Stimulated activated CD4-positive, alpha-beta T cell treated with anti-CD3 and anti-CD28 coated beads, Interleukin-4, amount 100 ng/mL, for 4 hours (primary cell): ENCODE measurements at places on chromosomes 6 and 20.

DNA sequence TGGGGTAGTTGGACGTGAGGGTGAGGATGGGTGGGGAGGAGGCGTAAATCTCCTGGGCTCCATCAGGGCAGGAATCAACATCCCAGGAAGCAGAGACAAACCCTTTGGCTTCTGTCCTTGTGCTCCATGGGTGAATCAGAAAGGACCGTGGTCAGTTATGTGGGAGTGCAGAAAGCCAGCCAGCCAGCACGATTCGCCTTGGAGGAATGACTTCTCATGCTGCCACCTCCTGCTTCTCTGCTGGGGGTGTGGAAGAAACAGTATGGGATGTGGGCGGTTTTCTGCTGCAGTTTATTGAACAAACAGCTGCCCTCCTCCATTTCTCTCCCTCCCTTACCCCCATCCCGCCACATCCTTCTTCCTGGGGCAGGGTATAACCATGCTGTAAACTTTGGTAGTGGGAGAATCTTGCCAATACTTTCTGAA is 214.5 kb downstream of the SOX4 start:
- no peak for DNase-seq

DNA sequence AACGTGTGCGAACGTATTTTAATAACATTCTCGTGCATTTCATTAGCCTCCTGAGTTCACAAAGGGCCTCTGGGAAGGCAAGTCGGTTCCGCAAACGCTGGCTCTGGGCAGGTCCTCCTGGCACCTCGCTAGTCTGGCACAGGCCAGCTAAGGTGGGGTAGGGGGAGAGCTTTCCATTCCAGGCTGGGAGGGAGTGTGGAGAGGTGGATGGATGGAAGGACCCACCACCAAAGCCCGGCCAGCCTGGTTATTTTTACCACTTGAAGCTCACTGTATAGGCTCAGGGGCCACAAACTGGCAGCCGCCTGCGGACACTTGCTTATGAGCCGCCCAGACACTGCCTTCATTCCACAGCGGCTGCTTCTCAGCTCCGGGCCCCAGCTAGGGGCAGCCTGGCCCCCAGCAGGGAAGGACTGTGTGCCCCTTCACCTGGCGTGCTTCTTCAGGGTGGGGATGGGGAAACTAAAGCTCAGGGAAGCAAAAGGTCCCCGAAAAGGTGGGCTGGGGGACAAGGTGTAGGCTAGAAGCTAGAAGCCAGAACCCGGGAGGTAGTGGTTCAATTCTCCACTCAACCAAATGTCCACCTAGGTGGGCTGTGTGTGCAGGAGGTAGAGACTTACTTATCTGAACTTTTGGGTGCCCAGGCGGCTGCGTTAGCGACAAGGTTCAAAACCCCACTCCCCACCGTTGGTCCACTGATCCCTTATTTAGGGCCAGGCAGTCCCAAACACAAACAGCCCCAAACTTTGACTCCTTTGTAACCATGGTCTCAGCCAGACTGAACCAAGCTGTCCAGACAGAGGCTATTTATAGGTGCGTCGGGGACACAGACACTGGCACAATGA is 1.7 kb downstream of the PMEPA1 start:
- no peak for DNase-seq

DNA sequence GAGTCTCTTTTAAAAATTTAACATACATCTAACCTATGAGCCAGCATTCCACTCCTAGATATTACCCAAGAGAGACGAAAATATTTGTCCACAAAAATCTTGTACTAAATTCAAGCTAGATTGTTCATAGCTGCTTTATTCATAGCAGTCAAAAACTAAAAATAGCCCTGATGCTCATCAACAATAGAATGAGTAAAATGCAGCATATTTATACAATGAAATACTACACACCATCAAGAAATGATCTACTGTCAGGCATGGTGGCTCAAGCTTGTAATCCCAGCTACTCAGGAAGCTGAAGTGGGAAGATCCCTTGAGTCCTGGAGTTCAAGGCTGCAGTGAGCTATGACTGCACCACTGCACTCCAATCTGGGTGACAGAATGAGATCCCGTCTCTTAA is 22.0 kb upstream of the SRC start:
- no peak for DNase-seq

DNA sequence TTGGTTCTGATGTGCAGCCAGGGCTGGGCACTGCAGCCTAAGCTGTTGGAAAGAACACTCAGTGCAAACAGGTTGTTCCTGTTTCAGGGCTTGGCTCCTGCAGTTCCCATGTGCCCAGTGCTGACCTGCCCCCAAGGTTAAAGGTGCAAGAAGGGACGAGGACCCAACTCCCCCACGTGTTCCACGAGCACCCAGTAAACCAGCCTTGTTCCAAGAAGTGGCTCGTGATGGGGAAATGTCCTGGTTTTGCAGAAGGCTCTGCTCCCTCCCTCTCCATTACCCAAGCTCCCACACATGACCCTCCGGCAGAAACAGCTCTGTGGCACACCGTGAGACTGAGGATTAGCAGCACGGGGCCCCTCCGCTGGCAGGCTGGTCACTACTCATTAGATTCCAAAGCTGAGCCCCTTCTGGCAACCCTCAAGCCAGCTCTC is 9.4 kb downstream of the ACSS1 start:
- DNase-seq = no peak

- DNase-seq = no peak
Measured at GRCh38 chr6:138695193-138695592, 78.4 kb upstream of the CCDC28A start.

- DNase-seq = no peak
Measured at GRCh38 chr6:166112580-166112979, 55.1 kb downstream of the TBXT start.

GRCh38 chr6:162157167-162157870 is 570.2 kb downstream of the PRKN start:
- DNase-seq = no peak

DNA sequence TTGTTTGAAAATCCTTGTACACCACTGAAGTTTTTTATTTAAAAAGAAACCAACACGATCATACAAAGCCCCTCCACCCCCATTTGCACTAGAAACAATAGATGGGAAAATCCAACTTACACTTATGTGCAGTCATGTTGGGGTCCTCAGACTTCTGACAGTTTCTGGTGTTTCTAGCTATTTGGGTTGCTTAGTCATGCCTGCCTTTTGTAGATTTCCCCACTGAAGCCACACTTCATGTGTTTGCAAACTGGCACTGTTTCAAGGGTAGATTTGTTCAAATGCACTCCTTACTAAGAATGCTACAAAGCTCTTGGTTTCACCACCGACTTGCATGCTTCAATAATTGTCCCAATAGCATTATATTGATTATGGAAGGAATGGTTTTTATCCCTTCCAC is 1.5 kb downstream of the SH3BGRL2 start:
- no peak for DNase-seq

DNA sequence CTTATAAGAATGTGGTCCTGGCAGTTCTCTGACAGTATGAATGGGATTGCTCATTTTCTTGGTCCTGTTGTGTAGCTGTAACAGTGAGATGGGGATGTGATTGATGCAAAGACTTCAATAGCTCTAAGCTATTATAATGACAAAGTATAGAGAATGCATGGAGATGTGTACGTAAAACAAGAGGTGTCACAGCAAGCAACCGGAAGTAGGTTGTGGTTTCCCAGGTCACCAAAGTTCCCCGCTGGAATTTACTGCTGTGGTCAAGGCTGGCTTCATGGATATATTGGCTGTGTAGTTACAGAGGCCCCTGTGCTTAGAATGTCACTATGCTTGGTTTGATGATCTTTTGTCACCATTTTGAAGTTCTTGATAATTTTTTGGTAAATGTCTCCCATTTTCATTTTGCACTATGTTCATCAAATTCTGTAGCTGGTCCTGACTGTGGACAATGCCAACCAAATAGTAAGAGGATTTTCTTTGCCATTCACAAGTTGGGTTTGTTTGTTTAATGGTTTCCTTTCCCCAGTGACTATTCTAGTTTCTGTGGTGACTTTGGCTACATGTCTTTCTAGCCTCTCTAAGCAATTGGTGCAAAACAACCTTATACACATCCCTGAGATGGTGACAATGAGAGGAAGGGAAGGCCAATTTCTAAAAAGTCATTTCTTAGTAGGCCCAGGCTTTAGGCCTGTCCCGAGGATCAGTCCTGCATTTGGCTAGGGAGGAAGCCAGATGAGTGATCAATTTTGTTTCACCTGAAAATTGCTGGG is 10.5 kb downstream of the DNAH8 start:
- DNase-seq = no peak

DNA sequence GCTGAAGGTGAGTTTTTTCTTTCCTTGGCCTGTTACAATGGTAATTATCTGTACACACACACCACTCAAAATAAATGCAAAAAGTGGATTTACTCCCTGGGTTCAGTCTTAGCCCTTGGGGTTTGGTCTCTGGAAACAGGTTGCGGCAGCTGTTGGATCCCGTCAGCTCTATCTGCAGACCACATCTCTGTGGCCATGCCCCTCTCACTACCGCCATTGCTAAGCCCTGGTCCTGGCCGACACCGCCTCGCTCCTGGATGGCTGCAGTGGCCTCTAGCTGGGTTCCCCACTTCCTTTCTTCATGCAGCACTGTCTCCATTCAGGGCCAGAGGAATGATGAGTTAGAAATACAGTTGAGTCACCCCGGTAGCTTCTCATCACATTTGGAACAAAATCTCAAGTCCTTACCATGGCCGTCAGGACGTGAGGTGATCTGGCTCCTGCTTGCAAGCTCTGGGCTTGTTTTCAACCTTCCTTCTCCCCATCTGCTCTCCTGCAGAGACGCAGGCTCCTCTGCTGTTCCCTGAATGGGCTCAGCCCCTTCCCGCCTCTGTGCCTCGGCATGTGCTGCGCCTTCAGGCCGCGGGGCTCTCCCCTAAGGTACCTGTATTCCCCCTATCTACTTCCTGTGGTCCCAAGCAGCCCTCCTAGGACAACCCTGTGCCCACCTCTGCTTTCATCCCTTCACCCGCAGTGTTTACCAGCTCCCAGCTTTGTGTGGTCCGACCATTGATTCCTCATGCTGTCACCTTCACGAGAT is 38.0 kb downstream of the EFCAB8 start:
- no peak for DNase-seq

DNA sequence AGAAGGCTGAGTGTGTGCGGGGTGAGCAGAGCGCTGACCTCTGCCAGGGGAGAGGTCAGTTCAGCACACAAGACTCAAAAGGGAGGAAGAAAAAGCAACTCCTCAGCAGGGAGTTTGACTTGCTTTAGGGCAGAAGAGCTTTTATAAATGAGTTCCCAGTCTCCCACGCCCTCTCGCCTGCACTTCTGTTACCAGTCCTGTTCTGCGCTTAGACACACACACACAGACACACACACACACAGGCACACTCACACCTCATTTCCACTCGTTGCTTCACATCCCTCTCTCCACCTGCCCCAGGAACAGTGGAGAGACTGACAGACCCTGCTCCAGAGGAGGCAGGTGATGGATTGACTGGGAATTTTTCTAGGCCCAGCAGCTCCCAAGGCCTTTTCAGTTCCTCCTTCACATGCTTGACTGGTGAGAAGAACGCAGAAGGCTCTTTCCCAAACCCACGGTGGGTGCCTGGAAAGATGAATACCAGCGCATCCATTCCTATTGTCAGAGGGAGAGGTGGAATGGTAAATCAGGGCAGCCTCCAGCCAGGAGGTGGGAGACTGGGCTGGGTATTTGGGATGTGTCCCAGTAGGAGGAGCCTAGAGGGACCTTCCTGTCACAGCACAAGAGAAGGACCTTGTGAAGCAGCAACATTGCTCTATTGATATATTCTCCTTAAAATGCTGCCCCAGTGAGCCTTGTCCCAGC is 43.7 kb downstream of the JAG1 start:
- DNase-seq = no peak

- DNase-seq = no peak
Measured at GRCh38 chr20:39897781-39898466, 791.1 kb downstream of the MAFB start.

GRCh38 chr6:9789201-9789600 is 625.7 kb downstream of the TFAP2A start:
- DNase-seq = no peak

GRCh38 chr20:61733891-61734732 is 331.6 kb downstream of the TAF4 start:
- DNase-seq = no peak

- no peak for DNase-seq
Measured at GRCh38 chr6:53945765-53946407, 151.1 kb downstream of the LRRC1 start.

DNA sequence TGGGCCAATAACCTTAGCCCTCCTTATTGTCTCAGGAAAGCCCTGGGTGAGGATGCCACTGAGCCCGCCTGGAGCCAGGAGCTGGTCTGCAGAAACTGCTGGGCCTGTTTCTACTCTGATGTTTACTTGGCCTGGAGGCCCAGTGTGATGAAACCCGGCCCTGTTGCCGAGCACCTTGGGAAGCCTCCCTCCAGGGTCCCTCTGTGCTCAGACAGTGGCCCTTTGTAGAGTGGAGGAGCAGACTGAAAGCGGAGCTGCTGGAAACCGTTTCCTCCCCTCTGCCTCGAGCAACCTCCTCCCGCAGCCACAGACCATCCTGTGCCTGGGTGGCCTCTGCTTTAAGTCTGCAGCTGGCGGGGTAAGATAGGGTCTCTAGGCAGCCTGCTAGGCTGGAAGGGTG is 84.1 kb upstream of the EPB41L1 start:
- DNase-seq = no peak

- no peak for DNase-seq
Measured at GRCh38 chr6:149202952-149203351, 114.6 kb upstream of the TAB2 start.

DNA sequence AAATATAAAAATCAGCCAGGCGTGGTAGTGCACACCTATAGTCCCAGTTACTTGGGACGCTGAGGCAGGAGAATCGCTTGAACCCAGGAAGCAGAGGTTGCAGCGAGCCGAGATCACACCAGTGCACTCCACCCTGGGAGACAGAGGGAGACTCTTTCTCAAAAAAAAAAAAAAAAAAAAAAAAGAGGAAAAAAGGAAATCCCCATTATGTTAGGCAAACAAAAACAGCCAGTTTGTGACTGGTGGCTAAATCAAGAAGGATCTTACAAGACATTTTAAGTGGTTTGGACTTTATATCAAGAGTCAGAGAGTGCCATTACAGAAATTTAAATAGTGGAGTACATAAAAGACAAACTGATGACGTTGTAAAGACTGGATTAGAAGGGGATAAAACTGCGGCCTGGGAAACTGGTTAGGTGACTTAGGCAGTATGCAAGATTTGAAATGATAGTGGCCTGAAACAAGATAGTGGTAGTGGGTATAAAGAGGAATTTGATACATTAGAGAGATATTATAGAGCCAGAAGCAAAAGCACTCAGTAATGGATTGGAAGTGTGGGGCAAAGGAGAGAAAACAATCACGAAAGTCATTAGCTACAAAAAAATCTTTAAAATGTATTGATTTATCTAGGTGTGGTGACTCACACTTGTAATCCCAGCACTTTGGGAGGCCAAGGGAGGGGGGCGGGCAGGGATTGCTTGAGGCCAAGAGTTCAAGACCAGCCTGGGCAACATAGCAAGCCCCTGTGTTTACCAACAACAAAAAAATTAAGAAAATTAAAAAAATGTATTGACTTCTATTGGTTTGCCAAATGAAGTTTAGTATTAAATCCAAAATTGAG is 1.7 kb upstream of the MYO6 start:
- DNase-seq = no peak

- DNase-seq = no peak
Measured at GRCh38 chr6:45502456-45502855, 124.7 kb upstream of the SUPT3H start.

DNA sequence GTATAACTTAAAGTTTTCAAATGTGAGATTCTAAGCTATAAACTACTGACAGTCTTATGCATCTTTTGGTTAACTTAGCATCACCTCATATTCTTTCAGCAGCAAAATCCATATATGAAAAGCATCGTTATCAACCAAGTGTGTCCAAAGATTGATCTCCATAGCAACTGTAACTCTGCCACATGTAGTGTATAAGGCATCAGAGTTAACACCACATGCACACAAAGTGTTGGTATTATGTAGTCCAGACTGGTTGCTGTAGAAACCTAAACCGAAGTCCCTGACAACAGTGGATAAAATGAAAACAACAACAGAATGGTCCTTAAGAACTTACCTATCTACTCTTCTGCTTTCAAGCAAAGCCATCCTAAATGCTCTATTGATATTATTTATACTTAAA is 39.6 kb downstream of the PDSS2 start:
- DNase-seq = no peak
